ENCODE measurements at places on chromosomes 12 and 14.

GRCh38 chr14:51369814-51370213 is 129.8 kb downstream of the TMX1 start:
- DNase-seq: no peak

DNA sequence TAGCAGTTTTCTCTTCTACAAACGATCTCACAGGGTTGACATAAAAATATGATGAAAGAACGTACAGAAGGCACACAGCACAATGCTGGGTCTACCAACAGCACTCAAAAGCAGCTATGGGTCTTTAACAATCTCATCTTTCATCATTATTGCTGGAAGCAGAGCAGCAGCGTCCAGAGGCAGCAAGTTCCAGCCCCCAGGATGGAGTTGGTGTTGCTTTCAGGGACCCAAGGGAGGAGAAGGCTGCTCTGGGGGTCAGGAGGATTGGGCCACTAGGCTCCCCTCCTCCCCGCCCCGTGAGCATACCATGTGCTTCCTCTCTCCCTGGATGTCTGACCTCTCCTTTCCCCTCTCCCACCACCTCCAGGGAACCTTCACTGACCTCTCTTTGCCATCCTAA is 13.3 kb downstream of the KCTD10 start:
- no peak for DNase-seq

DNA sequence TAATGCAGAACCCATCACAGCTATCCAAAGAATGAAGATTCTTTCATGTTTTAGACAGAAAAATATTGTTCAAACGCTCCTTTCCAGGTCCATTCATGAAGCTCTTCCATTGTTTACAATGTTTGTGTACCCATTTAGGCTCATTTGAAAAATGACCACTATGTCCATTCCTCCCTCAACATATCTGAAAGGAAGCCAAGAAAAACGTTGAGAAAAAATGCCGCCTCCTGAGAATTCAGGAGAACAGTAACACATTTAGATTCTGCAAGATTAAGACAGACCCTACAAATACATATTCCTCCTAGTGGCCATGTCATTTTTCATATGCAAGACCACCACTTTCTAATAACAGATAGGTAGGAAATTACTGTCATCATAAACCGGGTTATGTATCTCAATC is 124.4 kb downstream of the SLC25A21 start:
- DNase-seq: no peak

DNA sequence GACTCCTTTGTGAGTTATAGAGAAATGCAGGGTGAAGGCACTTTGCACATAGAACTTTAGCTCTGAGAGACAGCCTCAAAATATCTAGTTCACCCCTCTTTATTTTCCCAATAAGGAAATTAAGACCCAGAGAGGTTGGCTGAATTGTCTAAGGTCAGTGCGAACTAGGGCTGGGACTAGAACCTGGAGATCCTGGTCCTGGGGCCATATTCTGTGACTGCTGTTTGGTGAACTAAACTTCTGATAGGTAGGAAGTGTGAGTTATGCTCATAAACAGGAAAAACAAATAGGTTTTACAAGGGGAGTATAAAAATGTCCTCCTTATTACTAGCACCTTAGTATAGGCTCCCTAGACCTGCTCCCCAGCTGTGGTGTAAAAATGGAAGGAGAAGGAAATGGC is 53.9 kb downstream of the DAD1 start:
- no peak for DNase-seq

GRCh38 chr12:58809064-58809607 is 111.2 kb downstream of the LRIG3 start:
- DNase-seq: no peak

GRCh38 chr12:115870021-115870420 is 407.5 kb downstream of the MED13L start:
- DNase-seq: no peak

DNA sequence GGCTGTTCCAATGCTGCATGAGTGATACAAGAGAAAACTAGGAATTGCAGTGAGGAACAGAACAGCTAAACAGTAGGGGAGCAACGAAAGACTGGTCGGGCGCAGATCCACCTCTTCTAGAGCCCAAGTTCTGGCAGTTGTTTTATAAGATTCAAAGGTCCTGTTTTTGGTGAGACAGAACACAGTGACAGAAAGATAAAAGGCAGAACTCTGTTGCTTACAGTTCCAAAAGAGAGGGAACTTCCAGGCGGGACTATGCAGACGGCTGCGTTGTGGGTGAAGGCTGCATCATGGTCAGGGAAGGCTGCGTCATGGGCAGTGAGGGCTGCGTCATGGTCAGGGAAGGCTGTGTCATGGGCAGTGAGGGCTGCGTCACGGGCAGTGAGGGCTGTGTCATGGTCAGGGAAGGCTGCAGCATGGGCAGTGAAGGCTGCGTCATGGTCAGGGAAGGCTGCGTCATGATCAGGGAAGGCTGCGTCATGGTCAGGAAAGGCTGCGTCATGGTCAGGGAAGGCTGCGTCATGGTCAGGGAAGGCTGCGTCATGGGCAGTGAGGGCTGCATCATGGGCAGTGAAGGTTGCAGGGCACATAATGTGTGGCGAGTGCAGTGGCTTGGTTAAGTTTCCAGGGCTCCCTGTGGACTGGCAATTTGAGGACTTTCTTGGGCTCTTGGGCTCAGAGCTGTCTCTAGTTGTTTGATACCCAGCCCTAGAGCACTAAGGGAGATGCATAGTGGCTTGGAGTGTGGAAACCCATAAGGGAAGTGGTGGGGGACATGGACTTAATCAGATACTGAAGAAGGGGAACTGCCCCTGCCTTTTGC is 619.9 kb downstream of the AACS start:
- no peak for DNase-seq

GRCh38 chr12:94245631-94246383 is 97.4 kb downstream of the PLXNC1 start:
- DNase-seq: no peak

DNA sequence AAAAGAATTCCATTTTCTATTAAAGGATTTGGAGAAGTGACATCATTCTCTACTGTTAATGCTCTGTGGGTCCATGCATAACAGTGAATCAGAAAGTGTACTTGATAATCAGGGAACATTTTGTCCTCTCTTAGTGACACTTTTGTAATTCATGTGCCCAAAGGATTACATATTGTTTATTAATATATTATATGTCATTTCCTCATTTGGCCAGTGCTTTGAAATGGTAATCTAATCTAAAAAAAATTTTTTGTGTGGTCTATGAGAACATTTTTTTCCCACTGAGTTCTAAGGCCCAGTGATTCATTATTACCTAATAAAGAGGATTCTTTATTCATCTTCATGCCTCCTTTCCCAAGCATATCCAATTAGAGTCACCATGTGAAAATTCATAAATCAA is 79.7 kb upstream of the MYF6 start:
- DNase-seq: no peak

GRCh38 chr14:100336618-100337530 is 13.7 kb downstream of the SLC25A47 start:
- no peak for DNase-seq

GRCh38 chr12:125092108-125092871 is 27.1 kb downstream of the AACS start:
- DNase-seq: no peak

- no peak for DNase-seq
Measured at GRCh38 chr12:98797200-98797599, 152.1 kb downstream of the APAF1 start.

- DNase-seq: no peak
Measured at GRCh38 chr14:29671034-29671433, 256.6 kb downstream of the PRKD1 start.

GRCh38 chr12:6869049-6870021 is 2.0 kb downstream of the TPI1 start:
- DNase-seq: peak; percentile 74

GRCh38 chr14:67335781-67336180 is 23.8 kb downstream of the ATP6V1D start:
- DNase-seq: no peak
